LHCN-M2 (cell line): ENCODE measurements at places on chromosomes 4 and X. TPM values are rescaled to one million over a fixed set of nuclear protein-coding genes. Genes with fewer than 3 reads are reported as not detected.

EGFL6 gene
- not detected in 2 replicates for total RNA-seq

C4orf50 gene
- not detected in 2 replicates for total RNA-seq

MAGEA2B gene
- total RNA-seq: not detected in 2 replicates

TEX13D gene
- not detected in 2 replicates for total RNA-seq

SASH3 gene
- not detected in 2 replicates for total RNA-seq

NBDY gene
- 6.7 and 12.3 TPM in 2 replicates for total RNA-seq
